GM23248 (cell line): ENCODE measurements at places on chromosomes 1 and 21. TPM values are rescaled to one million over a fixed set of nuclear protein-coding genes. Genes with fewer than 3 reads are reported as not detected.
A peak's percentile ranks its signal among the peaks of the same experiment; 100 is the strongest.

Gene TNFRSF14
- total RNA-seq: 4.7 and 13.3 TPM in 2 replicates

Gene GRIK1
- total RNA-seq: not detected in 2 replicates

GRCh38 chr1:50774759-50775351, 185.2 kb downstream of the FAF1 start:
- no peak overlapping the region for H3K27ac ChIP-seq
- H3K4me3 ChIP-seq: no peak overlapping the region
- peak; percentile 80 for DNase-seq
- 0 out of 2 replicates have a peak, but pooled peaks cover 4% of the 10 kb centered on the region for H3K36me3 ChIP-seq

GRCh38 chr21:44350773-44351481, 2.5 kb upstream of the TRPM2 start:
- H3K36me3 ChIP-seq: no peaks in the 10 kb centered on the region
- H3K4me1 ChIP-seq: no peaks in the 10 kb centered on the region
- DNase-seq: no peak
- H3K27me3 ChIP-seq: peaks cover 42% of the 10 kb centered on the region

- no peak for DNase-seq
- H3K27ac ChIP-seq: no peak overlapping the region
- H3K27me3 ChIP-seq: no peaks in the 10 kb centered on the region
- H3K4me3 ChIP-seq: no peak overlapping the region
Measured at GRCh38 chr1:61442544-61442943, 282.4 kb downstream of the TM2D1 start.

- no peak overlapping the region for H3K27ac ChIP-seq
- H3K36me3 ChIP-seq: no peaks in the 10 kb centered on the region
- peaks cover 17% of the 10 kb centered on the region; the same call in 1 of the 2 replicates for H3K27me3 ChIP-seq
- no peak overlapping the region for H3K4me3 ChIP-seq
- DNase-seq: no peak
Measured at GRCh38 chr1:111857194-111857651, 101.5 kb downstream of the DDX20 start.

GRCh38 chr1:26289158-26290059, 9.5 kb downstream of the SH3BGRL3 start:
- DNase-seq: no peak
- no peak overlapping the region for H3K4me3 ChIP-seq
- H3K4me1 ChIP-seq: peaks cover 8% of the 10 kb centered on the region
- no peaks in the 10 kb centered on the region for H3K27me3 ChIP-seq
- no peaks in the 10 kb centered on the region for H3K36me3 ChIP-seq

DNA sequence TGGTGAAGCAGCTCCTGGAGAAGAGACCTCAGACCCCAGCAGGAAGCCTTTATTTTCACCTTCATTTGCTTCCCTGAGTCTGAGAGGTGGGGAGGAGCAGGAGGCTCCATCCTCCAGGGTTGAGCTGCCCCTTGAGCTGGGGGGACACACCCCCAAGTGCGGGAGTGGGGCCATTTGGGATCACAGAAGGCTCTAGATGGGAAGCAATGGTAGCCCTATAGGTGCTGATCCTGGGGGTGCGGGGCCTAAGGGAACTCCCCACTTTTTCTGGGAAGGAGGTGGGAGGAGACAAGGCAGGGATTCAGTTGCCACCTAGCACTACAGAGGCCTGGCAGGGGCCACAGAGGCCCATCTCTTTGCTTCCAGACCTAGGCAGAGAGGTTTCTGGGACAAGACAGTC, 247.9 kb upstream of the CSF3R start:
- H3K27ac ChIP-seq: no peak overlapping the region
- no peaks in the 10 kb centered on the region for H3K27me3 ChIP-seq
- H3K4me1 ChIP-seq: no peaks in the 10 kb centered on the region
- no peak overlapping the region for H3K4me3 ChIP-seq

DNA sequence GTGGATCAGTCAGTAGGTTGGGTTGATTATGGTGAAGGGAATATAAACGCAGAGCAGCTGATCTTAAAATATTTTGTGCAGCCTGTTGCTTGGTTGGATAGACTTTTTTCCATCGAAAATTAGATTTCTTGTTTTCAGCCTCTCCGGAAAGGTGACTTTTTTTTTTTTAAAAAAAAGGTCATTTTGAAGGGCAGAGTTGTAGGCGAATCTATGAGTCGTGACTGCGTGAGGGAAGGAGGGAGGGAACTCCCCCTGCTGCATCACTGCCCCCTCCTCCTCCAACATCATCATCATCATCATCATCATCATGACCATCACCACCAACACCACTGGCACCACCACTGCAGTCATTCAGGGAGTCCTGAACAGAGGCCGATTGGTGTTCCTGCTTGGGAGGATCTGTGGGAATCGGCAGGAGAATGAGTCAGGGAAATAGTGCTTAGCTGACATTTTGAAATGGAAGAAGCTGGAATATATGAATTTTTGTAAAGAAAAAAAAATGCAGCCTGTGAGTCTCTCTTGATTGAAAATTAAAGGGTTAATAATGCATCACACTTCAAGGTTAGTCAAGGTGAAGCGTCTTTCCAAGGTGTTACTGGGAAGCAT, 1.2 kb downstream of the ATP1B1 start:
- H3K4me1 ChIP-seq: peaks cover 34% of the 10 kb centered on the region
- 0 out of 2 replicates have a peak, but pooled peaks cover 4% of the 10 kb centered on the region for H3K27me3 ChIP-seq
- H3K27ac ChIP-seq: peak overlapping the region; percentile 11; the same call in 1 of the 2 replicates

DNA sequence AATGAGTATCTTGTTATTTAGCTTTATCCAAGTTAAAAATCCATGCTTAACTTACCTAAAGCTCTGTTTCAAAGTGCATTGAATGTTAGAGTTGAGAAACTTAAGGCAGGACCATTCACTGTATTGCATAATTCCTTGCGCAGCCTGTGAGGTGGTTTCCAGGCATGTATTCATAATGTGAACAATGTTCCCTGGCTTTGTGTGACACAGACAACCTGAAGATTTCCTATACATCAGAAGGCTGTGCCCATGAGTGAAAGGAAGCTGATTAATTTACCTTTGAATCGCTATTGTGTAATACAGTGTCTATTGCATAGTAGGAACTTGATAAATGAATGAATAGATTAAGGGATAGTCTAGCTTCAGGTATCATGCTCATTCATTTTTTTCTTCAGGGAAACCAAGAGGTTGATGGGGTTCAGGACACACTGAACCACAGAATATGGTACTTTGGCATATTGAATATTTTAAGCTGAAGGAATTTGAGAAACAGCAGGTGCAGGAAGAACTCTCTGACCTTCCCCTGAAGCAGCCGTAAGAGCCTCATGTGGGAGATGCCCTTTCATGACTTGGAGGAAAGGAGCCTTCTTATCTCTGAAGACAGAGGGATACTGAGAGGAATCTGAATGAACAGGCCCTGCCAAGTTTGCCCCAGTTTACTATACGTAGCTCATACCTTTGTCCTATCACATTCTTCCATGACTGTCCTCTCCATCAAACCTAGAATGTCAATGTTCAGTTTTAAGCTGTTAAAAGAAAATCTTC, 88.6 kb upstream of the GNG12 start:
- H3K4me1 ChIP-seq: no peaks in the 10 kb centered on the region
- no peaks in the 10 kb centered on the region for H3K27me3 ChIP-seq
- no peak overlapping the region for H3K27ac ChIP-seq
- DNase-seq: peak; percentile 8
- H3K36me3 ChIP-seq: no peaks in the 10 kb centered on the region
- no peak overlapping the region for H3K4me3 ChIP-seq
